ENCODE measurements at places on chromosomes 3 and 15. TPM values are rescaled to one million over a fixed set of nuclear protein-coding genes. Genes with fewer than 3 reads are reported as not detected.
A peak's percentile ranks its signal among the peaks of the same experiment; 100 is the strongest.

- no peak overlapping the region for H3K4me3 ChIP-seq
- no peaks in the 10 kb centered on the region for H3K4me1 ChIP-seq
- H3K27ac ChIP-seq, result no peak overlapping the region
- DNase-seq, result no peak
Observed at GRCh38 chr3:102715030-102715697, 280.3 kb downstream of the ZPLD1 start.

GRCh38 chr3:187066228-187066995 is 72.9 kb downstream of the RPL39L start:
- peak; percentile 81 for DNase-seq
- peaks cover 54% of the 10 kb centered on the region for H3K36me3 ChIP-seq
- H3K4me3 ChIP-seq, result no peak overlapping the region
- H3K4me1 ChIP-seq, result peaks cover 30% of the 10 kb centered on the region

PATL2 gene
- total RNA-seq, result 101 TPM

- no peaks in the 10 kb centered on the region for H3K4me1 ChIP-seq
- no peaks in the 10 kb centered on the region for H3K27me3 ChIP-seq
- no peak overlapping the region for H3K4me3 ChIP-seq
- DNase-seq, result no peak
Observed at GRCh38 chr3:11211531-11212298, 57.4 kb downstream of the HRH1 start.

DNA sequence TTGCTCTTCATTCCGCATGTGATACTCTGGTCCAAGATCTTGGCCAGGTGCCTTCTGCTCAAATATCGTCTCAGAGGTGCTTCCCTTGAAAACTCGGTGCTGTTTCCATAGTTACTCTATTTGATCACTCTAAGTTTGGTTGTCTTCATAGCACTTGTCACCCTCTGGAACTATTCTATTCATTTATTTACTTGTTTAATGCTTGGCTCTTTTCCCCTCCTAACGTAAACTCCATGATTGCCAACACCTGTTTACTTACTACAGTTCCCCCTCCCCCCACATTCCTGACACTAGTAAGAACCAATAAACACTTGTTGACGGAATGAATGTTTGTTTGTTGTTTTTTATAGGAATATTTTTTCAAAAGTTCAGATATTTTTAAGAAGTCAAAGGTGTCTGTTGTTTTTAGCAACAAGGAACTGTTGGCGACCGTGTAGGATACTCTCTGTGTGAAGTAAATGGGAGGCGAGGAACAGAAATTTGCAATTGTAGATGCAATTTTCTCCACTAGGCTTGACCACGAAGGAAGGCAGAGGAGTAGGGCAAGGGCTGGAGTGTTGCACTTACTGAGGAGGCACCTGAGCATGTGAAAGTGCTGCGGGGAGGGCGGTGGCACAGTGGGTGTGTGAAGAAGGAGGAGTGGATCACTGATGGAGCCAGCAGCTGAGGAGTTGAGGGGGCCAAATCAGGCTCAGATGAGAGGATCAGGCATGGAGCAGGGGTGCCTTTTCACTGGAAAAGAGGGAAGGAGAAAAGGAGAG is 48.4 kb downstream of the MOBP start:
- H3K4me3 ChIP-seq, result no peak overlapping the region
- H3K36me3 ChIP-seq, result no peaks in the 10 kb centered on the region
- no peak for DNase-seq
- H3K27ac ChIP-seq, result no peak overlapping the region
- no peaks in the 10 kb centered on the region for H3K27me3 ChIP-seq
- no peaks in the 10 kb centered on the region for H3K4me1 ChIP-seq

DNA sequence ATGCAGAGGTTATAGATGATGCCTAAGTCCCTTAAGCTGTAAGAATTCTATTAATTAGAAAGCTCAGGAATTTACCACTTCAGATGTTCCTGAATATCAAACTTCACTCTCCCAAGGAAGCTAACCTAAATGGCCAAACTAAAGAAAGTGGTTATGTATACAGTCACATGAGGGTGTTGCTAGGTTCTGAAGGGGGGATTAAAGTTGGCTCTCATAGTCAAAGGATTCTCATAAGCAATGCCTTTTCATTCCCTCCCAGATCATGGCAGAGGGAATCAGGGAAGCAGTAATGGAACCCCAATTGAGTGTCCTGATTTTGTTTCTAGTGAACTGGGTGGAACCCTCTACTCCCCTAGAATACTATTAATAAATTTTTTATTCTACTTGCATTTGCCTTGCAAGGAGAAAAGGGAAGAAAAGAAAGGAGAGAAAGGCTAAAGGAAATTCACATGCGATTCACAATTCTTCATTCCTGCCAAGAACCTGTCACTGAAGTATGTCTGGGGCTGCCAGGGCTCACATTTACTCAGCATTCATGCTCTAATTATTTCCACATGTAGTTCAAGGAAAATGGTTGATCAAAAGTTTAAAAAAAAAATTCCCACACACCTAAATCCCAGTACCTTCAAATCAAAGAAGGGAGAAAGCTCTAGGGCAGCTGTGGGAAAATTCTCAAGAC is 25.1 kb downstream of the FSTL1 start:
- DNase-seq, result no peak
- no peak overlapping the region for H3K27ac ChIP-seq
- H3K4me3 ChIP-seq, result no peak overlapping the region
- no peaks in the 10 kb centered on the region for H3K27me3 ChIP-seq
- no peaks in the 10 kb centered on the region for H3K4me1 ChIP-seq

DNA sequence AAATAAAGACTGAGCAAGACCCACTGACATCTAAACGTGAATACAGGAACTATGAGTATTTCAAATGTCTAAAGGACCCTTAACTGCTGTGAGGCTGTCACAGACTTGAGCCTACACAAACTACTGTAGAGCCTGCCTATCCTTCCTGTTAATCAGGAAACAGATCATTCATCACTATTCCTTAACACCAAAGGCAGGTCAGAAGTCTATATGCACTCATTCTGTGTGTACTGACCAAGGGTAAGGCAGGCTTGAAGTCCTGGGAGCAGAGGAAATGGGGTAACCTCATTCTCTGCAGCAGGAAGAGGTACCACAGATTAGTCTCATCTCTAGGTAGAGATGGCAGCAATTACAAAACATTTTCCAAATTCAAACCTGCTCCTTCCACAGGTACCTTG is 30.7 kb downstream of the NPTN start:
- no peak overlapping the region for H3K27ac ChIP-seq
- H3K27me3 ChIP-seq, result no peaks in the 10 kb centered on the region
- no peak for DNase-seq
- H3K4me3 ChIP-seq, result no peak overlapping the region
- H3K36me3 ChIP-seq, result no peaks in the 10 kb centered on the region
- H3K4me1 ChIP-seq, result peaks cover 11% of the 10 kb centered on the region

- H3K4me3 ChIP-seq, result no peak overlapping the region
- H3K4me1 ChIP-seq, result peaks cover 10% of the 10 kb centered on the region
- peak overlapping the region; percentile 17 for H3K27ac ChIP-seq
Observed at GRCh38 chr15:84987949-84988624, 6.4 kb downstream of the PDE8A start.

CXCR6 gene
- total RNA-seq, result 0.95 TPM

SPINT1 gene
- 1.7 TPM for total RNA-seq

DNA sequence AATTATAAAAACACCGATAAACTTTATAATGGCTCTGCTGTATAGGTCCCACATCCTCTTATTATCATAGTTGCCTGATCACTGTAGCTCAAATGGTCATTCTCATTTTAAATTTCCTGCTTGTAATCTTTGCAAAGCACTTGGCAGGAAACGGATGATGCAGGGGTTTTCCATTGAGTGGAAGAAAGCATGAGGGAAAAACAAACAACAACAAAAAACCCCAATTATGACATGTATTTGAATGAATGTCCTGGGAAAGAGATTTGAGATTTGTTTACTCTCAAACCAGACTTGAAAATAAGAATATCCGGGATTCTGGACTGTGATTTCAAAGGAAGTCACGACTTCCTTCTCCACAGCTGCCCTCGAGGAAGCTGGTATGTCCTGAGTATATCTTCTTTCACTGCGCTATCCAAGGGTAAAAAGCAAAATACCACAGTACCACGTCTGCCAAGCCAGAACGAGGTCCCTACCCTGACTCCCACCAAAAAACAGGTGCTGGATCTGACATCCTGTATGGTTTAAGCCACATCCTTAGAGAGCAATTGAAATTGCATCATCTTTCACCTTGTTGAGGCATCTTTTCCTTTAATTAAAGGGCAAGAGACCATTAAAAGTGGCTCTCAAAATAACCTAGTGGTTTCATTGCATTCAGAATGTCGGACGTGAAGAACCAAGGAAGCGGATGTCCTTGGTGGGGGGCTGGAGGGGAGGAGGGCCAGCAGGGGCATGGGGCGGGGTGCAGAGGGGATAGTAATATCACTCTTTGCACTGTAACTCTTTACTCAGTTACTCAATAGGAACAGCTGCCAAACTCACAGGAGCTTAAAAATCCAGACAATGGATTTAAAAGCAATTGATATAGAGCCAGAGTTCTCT is 13.5 kb upstream of the TIPIN start:
- peaks cover 17% of the 10 kb centered on the region for H3K4me1 ChIP-seq
- H3K27ac ChIP-seq, result peak overlapping the region; percentile 83
- H3K4me3 ChIP-seq, result peak overlapping the region; percentile 25
- H3K27me3 ChIP-seq, result no peaks in the 10 kb centered on the region
